ENCODE measurements at places on chromosomes 1 and 21.

DNA sequence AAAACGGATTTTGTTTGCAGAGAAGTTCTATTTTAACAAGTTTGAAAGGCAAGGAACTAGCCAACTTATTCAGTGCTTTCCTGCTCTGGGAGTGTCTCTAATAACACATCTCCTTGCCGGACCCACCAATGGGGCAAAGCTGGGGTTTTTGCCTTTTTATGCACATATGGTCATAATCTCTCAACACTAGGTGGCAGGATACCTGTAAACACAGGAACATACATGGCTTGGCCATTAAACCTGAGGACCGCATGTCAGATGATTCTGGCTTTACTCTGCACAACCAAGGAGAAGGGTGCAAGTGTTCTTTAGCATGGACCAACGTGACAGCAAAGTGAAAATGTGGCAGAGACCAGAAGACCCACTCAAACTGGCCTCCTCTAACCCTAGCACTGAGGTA is 4.9 kb downstream of the TMEM9 start:
- peak; percentile 28 for DNase-seq

DNA sequence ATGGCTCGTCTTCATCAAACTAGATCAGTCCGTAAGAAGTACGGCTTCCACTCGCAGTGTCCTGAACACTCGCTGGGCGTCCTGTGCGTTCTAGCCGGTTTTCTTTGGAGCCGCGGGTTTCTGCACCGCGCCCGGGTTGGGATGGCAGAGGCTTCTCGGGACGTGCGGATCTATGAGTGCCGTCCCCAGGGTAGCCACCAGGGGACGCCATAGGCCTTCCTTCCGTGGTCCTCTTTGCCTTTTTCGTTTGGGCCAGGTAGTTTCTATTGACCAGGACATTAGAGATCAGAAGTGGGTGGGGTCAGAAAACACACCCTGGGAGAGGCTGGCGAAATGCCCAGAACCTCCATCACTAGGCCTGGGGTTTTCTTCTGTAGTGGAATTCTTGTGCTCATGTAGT is 273.8 kb downstream of the FAM72C start:
- no peak for DNase-seq

DNA sequence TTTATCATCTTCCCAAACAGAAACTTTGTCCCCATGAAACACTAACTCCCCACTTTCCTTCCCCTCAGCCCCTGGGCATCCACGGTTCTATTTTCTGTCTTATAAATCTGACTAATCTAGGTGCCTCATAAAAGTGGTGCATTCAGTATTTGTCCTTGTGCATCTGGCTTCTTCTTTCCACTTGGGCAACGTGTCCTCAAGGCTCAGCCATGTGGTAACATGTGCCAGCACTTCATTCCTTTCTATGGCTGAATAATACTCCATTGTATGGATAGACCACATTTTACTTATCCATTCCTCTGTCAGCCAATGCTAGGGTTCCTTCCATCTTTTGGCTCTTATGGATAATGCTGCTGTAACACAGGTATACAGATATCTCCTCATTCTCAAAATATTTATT is 305.0 kb upstream of the RUNX1 start:
- DNase-seq = no peak

- DNase-seq = no peak
Observed at GRCh38 chr1:92822879-92823278, 9.0 kb upstream of the RPL5 start.

GRCh38 chr1:237583270-237583669 is 307.5 kb downstream of the ZP4 start:
- no peak for DNase-seq

GRCh38 chr1:65067491-65068201 is 80.4 kb upstream of the AK4 start:
- peak; percentile 77 for DNase-seq
